ENCODE measurements at places on chromosomes 16 and 17.

- no peak for DNase-seq
These were observed 338.1 kb downstream of the SEC14L1 start for GRCh38 chr17:77478899-77479298.

DNA sequence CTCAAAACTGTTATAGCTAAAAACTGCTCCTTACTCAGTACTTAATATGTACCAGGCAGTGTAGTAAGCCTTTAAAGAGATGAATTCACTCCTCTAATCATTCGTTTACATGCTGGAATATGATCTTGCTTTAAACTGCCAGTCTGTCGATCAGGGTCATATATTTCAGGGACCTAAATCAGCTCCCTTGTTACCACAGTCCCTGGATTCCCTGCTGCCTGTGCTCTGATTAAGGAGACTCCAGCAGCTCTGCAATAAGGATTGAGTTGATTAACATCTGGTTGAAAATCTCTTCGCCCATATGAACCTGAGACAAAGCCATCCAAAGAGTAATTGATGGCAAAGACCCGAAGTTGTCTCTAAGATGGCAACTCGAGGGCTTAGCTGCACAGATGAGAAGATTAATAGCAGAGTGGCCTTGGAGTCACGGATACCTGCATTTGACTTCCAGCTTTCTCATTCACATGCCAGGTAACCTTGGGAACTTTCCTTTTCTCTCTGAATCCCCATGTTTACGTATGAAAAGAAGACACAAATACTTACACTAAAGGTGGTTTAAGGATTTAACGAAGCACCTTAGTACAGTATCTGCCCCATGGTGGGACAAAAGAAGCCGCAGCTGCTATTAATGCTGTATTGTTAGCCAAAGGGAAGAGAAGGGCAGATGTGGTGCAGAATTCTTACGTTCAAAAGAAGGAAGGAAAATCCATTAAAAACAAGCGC lies 68.2 kb downstream of the VAT1L start:
- DNase-seq, result no peak

DNA sequence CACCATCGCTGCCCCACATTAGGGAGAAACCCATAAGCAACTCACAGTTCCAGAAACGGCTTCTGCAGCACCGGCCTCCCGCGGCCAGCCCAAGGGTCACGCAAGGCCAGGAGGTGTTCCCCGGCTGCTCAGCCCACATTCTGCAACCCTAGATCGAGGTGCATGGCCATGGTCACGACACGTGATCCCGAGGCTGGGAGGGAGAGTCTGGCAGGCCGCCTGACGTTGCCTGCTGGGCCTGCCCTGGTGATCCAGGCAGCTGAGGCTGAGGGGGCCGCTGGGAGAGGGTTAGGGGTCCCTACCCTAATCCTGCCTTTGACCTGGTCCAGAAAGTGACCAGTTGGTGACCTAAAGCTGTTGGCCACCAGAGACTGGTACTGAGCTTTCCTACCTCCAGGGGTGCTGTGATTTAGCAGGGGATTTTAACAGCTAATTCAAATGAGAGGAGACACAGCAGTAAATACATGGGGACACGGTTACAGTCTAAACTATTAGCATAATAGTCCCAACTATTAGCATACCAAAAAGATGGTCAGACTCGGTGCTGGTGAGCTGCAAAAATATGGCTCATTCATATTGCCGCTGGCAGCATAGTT lies 97.4 kb upstream of the CIBAR2 start:
- DNase-seq, result no peak

DNA sequence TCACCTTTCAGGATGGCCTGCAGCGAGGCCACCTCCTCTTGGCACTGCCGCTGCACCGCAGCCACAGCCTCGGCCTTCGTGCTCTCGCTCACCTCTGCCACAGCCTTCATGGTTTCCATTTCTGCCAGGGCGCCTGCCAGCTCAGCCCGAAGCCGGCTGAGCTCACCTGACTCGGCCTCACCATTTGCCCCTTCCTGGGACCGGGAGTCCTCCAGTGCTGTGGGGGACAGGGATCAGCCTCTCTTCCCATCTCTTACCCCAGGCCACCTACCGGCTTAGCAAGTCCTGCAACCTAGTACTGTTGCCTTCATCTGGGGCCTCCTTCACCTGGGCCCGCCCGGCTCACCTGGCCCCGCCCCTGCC lies 658 bp downstream of the RABEP2 start:
- no peak for DNase-seq

- no peak for DNase-seq
These were observed 72.5 kb upstream of the ALOX12 start for GRCh38 chr17:6923385-6923784.

GRCh38 chr17:46726206-46726605 lies 92.3 kb downstream of the WNT3 start:
- no peak for DNase-seq

GRCh38 chr16:68283346-68283745 lies 19.0 kb downstream of the SLC7A6 start:
- DNase-seq, result no peak

GRCh38 chr17:82678265-82678891 lies 20.1 kb downstream of the RAB40B start:
- no peak for DNase-seq

GRCh38 chr16:4641895-4642294 lies 17.3 kb downstream of the MGRN1 start:
- DNase-seq, result no peak

DNA sequence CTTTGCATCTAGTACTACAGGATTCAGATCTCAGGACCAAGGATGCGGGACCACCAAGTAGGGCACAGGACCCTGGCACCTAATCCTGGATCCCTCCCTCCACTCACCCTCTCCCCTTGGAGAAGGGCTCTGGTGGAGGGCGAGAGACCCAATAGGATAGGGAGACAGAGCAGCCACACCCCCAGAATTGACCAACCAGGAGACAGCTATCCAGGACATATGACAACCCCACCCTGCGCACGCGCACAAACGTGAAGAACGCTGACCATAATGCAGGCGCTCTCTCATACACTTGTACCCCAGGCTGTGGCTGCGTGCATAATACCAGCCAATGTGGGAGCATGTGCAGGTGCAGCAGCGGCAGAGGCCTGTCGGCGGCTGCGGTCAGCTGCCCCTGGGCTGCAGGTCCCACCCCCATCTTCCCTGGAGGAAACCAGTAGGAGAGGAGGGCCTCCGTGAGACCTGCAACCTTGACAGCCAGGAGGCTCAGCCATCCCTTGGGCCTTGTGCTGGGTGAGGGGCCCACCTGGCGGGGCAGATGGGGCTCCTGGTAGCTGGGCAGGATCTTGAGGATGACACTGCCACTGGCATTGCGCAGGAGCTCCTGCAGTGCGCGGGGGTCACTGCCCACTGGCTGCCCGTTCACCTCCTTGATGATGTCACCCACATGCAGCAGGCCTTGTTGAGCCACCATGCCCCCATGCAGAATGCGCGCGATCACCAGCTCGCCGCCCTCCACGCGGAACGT lies 25.4 kb downstream of the MPP2 start:
- DNase-seq, result no peak

- no peak for DNase-seq
These were observed 30.2 kb upstream of the GPRC5B start for GRCh38 chr16:19914877-19915276.

DNA sequence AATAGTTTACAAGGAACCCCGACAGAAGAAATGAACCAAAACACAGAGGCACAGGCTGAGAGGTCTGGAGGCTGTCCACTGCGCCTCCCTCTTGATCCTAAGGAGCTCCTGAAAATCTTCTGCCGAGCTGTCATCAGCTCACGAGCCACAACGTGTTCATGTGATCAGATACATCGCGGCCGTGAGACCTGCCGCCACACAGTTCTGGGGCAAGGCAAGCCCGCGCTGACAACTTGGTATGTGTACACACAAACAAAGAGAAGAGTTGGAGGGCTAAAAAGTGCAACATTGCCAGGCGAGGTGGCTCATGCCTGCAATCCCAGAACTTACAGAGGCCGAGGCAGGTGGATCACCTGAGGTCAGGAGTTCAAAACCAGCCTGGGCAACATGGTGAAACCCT lies 7.6 kb downstream of the EXOC7 start:
- no peak for DNase-seq

DNA sequence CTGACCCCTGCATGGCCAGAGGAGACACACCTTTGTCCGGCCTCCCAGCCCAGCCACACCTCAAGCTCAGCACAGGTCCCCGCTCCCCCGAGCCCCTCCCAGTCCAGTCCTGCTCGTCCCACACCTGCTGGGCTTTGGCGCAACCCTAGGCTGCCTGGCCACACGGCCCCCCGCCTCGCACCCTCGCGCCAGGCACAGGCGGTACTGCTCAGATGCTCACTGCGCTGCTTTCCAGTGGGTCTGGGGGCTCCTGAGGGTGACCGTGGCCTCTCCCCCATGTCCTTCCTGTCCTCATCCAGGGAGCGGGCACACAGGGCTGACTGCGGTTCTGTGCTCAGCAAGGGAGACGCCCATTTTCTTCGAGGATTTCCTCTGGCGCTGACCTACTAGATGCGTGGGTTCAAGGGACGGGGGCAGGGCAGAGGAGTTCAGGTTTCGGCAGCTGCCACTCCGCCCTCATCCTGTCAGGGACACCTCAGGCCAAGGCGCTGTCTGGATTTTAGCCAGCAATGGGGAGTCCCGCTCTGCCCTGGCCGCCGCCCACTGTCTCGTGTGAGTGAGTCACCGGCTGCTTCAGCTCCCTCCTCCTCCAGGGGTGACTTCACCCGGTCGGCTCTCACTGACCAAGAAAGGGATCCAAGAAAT lies 118.0 kb upstream of the ZNF469 start:
- no peak for DNase-seq

Data from NCI-H446 (cell line).